Stimulated activated CD8-positive, alpha-beta memory T cell treated with anti-CD3 and anti-CD28 coated beads, Interleukin-4, amount 100 ng/mL, for 48 hours (primary cell): ENCODE measurements at places on chromosomes 16 and 17.
A peak's percentile ranks its signal among the peaks of the same experiment; 100 is the strongest.

DNA sequence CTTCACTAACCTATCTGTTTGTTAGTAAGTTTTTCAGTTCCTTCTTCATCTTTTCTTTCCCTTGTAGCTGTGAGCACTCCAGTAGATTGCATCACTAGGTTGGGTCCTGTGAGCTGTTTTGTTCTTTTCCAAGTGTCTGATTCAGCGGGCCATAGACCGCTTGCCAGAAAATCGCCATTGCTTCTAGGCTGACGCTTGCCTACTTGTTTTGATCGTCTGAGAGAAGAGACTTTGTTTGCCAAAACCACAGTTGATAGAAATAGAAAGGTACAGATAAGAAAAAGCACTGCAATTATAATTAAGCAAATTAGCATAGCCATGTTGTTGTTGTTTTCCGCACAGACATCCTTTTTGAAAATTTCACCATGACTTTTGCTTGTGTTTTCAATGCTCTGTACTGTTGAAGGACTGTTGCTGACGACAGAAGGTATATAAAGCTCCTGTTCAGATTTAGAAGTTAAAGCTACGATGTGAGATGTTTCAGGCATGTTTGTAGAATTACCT, 3.1 kb downstream of the EVI2A start:
- DNase-seq, result peak; percentile 66

DNA sequence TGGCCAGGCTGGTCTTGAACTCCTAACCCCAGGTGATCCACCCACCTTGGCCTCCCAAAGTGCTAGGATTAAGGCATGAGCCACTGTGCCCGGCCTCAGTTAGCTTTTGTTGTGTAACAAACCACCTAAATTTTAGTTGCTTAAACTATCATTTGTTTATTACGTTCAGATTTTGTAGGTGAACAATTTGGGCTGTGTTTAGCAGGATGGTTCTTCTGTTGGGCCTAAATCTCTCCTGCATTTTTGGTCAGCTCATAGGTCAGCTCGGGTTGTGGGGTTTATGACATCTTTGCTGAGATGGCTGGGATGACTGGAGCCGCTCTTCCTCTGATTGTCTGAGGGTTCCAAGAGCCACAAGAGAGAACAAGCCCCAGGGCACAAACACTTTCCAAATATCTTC, 21.1 kb upstream of the NLRP1 start:
- DNase-seq, result no peak

GRCh38 chr17:50359005-50359699, 13.2 kb downstream of the XYLT2 start:
- no peak for DNase-seq

- DNase-seq, result no peak
These were observed 6.2 kb upstream of the NUPR1 start for GRCh38 chr16:28544998-28545397.

DNA sequence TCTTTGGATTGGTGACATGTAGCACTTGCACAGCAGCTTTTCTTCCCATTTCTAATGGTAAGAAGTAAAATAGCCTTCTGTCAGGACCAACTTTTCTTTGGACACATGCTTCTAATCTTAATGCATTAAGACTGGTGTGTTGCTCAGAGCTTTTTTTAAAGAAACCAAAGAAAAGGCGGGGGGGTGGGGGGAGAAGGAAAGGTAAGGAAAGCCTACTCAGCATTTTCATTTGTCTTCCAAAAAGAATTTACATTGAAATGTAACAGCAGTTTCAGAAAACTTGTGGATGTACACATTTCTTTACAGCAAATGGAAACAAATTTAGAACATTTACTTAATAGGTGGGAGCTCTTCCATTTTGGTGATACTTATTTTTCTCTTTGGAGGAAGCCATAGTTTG, 49.6 kb downstream of the NLK start:
- no peak for DNase-seq

- DNase-seq, result no peak
These were observed 21.6 kb downstream of the CTU2 start for GRCh38 chr16:88727871-88728270.

DNA sequence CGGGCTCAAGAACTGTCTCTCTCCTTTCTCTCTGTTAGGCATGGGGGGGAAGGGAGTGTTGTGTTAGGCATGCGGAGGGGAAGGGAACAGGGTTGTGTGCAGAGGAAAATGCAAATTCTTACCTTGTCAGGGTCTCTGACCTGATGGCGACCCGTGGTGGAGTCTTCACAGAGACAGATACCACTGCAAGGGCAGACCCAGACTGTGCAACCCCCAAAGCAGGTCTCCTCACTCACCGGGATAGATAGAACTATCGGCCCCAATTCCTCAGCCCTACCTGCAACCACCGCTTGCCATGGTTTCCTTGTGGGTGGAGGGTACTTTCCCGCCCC, 9.6 kb upstream of the MPP2 start:
- DNase-seq, result no peak

DNA sequence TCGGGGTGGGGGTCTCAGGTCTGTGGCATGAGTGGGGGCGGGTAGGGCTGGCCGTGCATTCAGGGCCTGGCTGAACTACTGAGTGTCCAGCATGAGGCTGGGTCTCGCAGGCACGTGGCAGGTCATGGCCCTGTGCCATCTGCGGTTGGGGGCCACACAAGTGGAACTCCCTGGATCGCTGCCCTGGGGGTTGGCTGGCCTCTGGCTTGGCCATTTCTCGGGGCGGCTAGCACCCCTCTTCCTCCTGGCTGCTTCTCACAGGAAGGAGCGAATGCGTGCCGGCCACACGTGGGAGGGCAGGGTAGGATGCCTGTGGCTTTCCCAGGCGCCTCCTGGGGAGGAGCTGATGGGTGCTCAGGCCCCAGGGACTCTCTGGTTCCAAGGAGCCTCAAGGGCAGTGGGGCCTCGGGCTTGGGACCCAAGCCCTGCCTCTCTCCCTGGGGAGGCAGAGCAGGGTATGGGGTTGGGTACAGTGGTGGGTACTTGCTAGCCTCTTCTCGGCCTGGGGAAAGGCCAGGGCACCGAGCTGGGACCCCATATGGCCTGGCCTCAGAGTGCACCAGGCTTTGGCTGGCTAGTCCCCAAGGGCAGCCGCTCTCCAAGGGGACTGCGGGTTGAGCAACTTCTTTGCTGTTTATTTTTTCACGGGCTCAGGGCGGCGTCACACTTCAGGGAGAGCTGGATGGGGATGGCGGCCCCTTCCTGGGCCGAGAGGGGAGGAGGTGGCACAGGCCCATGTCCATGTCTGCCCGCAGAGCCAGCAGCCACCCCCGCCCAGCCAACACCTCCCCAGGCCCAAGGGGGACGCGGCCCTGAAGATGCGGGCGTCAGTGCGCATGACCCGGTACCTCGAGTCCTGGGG, 37.5 kb downstream of the ADCY7 start:
- DNase-seq, result no peak

GRCh38 chr17:1907216-1907631, 77.4 kb downstream of the RPA1 start:
- no peak for DNase-seq

DNA sequence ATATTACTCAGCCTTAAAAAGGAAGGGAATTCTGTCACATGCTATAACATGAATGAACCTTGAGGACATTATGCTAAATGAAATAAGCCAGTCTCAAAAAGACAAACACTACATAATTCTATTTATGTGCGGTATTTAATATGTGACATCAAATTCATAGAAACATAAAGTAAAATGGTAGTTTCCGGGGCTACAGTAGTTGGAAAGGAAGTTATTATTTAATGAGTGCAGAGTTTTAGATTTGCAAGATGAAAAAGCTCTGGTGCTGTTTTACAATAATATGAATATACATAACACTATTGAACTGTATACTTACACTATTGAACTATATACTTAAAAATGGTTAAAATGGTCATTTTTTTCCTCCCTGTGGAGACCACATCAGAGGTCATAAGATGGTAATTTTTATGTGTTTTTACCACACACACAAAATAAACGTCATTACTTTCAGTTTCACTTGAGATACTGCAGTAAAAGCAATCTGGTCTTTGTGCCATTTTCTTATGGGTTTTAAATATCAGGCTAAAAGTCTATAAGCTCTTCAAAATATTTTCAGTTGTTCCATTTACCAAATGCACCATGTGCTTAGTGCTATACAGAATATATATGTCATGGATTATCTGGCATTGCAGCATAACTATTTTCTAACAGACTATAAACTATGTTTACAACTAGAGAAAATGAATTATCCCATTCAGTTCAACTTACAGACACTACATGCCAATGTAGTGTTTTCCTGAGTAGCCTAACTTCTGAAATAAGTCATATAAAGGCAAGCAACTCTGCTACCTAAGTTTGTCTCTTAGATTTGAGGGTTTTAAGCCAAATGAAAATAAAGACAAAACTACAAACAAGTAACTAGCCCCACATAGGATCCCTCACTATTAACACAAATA, 90.9 kb downstream of the SPAG9 start:
- DNase-seq, result no peak

- no peak for DNase-seq
These were observed 113.6 kb downstream of the AHSP start for GRCh38 chr16:31641279-31641678.

GRCh38 chr16:75070012-75070841, 46.4 kb downstream of the LDHD start:
- DNase-seq, result no peak

GRCh38 chr16:892536-893255, 78.1 kb downstream of the LMF1 start:
- no peak for DNase-seq

- DNase-seq, result peak; percentile 95
These were observed 5.5 kb upstream of the RHBDF2 start for GRCh38 chr17:76506408-76507345.

- DNase-seq, result no peak
These were observed 51.7 kb downstream of the GAN start for GRCh38 chr16:81366316-81366932.

DNA sequence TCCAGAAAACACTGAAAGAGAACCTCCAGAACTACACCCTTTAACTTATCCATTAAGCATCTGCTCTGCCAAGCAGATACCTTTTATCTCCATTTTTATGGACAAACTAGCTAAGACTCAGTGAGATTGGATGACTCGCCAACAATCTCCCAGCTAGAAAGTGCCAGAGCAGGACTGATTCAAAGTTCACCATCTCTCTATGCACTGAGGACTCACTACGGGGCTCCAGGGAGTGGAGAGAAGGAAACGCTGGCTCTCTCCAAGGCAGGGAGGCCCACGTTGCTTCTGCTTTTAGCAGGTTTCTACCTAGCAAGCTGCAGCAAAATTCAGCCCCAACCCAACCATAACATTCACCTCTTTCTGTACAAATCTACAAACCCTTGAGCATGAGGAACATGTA, 52.8 kb upstream of the ARHGAP44 start:
- DNase-seq, result no peak

- no peak for DNase-seq
These were observed 53.6 kb downstream of the CDH11 start for GRCh38 chr16:65068151-65068740.

- DNase-seq, result no peak
These were observed 31.1 kb upstream of the CPNE2 start for GRCh38 chr16:57061084-57061905.

DNA sequence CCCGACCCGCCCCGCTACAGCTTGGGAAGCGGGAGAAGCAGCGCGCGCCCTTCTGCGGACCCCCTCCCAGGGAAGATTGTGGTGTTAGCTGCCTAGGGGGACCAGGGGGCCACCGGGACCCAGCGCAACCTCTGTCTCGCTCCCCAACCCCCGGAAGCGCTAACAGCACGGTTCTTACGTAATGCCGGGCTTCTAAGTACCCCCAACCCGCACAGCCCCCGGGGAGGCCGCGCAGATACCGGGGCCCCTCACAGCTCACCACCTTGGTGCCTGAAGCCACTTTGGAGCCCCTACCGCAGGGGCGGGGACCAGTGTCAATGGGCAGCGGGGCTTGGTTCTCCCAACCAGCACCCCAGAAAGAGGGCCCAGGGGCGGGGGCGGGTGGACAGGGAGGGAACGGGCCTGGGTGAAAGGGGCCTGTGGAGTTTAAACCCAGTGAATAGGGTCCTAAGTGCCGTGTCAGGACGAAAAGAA, 348 bp downstream of the MPP2 start:
- DNase-seq, result no peak

DNA sequence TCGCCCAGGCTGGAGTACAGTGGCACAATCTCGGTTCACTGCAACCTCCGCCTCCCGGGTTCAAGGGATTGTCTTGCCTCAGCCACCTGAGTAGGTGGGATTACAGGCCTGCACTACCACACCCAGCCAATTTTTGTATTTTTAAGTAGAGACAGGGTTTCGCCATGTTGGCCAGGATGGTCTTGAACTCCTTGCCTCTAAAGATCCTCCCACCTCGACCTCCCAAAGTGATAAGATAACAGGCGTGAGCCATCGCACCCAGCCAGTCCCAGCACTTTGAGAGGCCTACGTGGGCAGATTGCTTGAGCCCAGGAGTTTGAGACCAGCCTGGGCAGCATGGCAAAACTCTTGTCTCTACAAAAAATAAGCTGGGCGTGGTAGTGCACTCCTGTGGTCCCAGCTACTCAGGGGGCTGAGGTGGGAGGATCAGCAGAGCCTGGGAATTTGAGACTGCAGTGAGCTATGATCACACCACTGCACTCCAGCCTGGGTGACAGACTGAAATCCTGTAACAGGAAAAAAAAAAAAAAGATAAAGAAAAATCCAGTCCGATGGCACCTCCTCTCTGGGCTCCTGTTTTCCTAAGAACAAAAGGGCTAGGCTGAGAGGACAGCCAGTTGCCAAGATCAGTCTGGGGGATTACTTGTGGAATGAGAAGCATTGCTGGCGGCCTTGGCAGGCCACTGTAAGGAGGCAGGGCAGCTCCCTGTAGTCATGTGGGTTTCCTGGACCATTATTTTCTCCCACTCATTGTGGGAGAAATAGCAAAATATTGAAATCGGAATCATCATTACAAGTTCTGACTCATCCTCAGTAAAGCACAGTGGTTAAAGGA, 3.0 kb upstream of the PIPOX start:
- DNase-seq, result no peak

GRCh38 chr16:52498328-52499059, 48.4 kb downstream of the TOX3 start:
- DNase-seq, result no peak

DNA sequence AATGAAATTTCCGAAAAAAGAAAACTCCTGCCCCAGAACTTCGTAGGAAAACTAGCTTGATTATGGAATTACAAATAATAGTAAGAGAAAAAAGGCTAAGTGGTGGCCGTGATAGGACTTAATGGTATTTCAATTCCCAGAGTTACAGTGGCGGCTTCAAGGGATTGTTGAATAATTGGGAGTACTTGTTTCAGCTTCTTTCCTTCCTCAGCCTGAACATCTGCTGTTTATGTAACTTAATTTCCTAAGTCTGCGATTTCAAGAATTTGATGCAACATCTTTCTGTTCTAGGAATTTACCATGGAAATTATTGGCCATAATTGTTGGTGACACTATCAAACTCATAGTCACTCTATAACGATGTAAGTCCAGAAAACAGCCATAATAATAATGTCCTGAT, 684 bp upstream of the APPBP2 start:
- no peak for DNase-seq
